CD4-positive, alpha-beta T cell treated with Interleukin-4 for 1 hour (primary cell): ENCODE measurements at places on chromosomes 2 and 18.

- DNase-seq, result no peak
Measured at GRCh38 chr2:65164426-65164891, 34.6 kb upstream of the RAB1A start.

DNA sequence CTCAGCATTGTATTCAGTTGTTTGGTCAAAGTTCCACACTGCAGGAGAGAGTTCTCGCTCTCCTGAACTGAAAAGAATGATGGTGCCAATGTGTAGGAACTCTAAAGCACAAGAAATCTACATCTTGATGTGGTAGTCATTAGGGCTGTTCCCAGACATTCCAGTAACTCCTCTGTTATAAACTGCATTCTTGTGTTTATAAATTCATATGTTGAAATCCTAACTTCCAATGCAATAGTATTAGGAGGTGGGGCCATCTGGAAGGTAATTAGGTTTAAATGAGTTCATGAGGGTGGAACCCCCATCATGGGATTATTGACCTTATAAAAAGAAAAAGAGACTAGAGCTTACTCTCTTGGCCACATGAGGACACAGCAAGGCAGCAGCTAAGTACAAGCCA, 239.6 kb downstream of the CDH20 start:
- DNase-seq, result no peak

- DNase-seq, result no peak
Measured at GRCh38 chr2:196971574-196972279, 45.2 kb upstream of the PGAP1 start.

DNA sequence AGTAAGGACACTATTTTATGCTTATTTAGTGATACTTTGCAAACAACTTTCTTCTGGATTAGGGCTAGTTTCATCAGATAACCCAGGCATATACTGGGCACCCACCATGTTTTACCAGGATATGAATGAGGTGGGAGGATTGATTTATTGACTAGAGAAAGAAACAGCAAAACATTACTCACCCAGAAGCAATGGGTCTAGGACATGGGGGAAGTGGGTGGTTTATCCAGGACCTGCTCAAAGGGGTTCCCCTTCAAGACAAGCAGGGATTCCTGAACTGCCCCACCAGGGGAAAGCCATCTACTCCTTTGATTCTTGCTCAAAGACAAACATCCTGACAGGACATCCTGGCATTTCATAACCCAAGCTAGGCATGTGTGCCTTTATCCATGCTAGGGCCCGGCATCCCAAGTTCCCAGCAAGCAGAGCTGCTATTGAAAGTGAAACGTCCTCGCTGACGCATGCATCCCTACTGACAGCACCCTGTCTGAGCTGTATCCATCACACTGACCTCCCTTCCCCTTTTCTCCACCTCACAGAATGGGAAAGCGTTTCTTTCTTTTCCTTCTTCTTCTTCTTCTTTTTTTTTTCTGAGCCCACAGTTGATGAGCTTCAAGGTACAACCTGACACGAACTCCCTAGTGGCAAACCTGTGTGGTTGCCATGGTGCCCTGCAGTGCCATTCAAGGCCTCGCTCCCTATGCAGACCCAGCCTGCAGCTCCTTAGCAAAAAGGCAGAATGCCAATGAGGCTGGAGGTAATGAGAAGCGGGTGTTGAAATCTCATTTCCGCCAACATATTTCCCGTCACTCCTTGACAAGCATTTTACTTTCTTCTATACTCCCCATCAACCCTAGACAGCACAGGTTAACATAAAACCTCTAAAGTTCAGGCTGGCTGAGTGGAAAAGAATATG, 70.5 kb downstream of the CLHC1 start:
- DNase-seq, result peak; percentile 16

GRCh38 chr18:7021994-7022840, 95.4 kb downstream of the LAMA1 start:
- DNase-seq, result no peak

DNA sequence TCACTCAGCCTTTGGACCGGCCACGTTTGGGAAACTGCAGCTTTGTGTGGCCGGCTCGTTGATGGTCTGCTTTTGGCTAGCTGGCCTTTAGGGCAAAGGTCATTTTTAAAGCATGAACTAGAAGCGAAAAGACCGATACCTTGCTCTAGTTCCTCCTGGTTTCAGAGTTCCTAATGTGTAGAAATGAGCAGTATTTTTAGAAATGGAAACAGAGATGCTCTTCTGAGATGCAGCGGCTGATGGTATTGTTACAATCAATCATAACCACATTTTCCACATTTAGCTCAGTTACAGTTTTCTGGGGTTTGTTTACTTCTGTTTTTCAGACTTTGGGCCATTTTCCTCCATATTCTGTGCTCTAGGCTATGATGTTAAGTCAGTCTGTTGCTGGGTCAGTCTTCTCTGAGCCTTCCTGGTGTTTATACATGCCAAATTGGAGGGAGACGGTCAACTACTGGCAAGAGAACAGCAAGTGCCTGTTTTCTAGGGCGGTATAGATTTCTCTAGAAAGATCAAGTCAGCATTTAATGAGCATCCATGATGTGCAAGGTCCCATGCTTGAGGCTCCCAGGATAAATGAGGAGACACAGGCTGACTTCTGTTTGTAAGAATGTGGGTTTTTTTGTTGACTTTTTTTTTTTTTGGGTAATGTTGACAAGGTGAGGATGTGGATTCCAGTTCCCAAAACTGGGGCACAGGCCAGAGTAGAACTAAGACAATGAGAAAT, 28.0 kb downstream of the RNF144A start:
- DNase-seq, result no peak

- no peak for DNase-seq
Measured at GRCh38 chr2:145060876-145061275, 541.0 kb upstream of the ZEB2 start.

DNA sequence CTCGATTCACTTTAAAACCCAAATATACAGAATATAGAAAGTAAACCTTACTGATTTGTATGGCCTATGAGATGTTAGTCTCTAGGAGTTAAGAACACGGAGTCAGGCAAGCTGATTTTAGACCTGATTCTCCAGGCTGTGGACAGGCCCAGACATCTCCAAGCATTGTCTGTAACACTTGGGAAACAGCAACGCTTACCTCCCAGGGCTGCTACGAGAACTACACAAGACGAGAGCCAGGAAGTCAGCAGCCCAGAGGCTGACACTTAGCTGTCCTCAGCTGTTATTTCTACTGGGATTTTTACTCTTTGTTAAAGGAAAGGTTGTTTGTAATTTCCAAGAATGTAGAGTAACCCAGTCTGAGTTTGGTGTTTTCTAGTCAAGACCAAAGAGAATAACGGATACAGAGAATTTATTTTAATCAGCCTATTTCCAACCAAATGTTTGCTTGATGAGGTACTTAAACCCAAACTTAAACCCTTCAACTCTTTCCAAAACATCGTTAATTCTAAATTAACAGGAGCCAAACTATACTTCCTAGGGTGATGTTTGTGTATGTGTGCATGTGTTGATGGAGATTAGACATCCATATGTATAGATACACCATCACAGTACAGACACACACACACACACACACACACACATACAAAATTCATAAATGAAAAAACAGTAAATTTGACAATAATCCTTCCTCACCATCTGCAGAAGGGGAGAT, 123.4 kb downstream of the LAMA1 start:
- no peak for DNase-seq

GRCh38 chr2:77418537-77418936, 103.6 kb downstream of the LRRTM4 start:
- DNase-seq, result no peak

DNA sequence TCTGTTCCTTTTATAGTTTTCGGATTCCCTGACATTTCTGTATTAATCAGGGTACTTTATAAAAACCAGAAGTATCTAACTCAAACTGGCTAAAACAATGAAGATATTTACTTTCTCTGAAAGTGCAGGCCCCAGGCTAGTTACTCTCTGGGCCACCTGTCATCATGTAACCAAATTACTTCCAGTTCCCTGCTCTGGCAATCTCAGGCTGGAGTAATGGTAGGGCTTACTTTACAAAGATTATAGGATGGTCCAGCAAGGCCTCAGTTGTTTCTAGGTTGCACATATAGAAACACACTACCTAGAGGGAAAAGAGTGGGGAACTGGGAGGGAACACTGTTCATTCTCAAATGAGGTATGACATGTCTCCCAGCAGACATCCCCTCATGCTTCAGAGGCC, 74.8 kb downstream of the CHST9 start:
- no peak for DNase-seq

DNA sequence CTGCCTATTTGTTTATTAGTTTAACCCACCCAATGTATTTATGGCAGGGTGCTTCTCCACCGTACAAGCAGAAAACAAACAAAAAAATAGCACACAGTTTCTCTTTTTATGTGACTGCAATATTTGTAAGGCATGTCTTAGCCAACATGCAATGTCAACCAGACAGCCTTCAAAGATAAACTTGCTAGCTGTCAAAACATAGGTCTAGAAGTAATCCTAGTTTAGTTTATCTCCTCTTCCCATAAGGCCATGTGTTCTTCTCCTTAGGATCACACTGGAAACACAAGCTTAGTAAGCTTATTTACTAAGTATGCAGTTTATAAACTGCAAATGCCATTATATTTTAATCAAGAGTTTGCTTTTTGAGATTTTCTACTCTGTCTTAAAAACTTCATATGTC, 75.6 kb downstream of the LDAH start:
- no peak for DNase-seq

- DNase-seq, result no peak
Measured at GRCh38 chr2:114542695-114543094, 100.3 kb downstream of the DPP10 start.

GRCh38 chr2:23544589-23545295, 159.8 kb downstream of the KLHL29 start:
- DNase-seq, result no peak

DNA sequence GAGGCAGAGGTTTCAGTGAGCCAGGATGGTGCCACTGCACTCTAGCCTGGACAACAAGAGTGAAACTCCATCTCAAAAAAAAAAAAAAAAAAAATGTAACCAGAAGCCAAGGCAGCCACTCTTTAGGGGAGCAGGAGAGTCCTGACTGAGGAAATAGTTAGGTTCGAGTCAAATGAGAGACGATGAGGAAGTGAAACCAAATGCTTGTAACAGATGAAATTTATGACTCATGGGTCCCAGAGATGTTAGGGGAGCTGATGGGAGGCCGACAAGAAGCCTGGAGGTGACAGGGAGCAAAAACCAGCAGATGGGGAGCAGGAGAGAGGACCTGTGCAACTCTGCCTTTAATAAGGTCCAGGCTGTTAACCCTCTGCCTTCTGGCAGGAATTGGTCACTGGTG, 756.1 kb upstream of the DDX18 start:
- no peak for DNase-seq

GRCh38 chr2:159249990-159250715, 36.4 kb downstream of the WDSUB1 start:
- peak; percentile 30 for DNase-seq

DNA sequence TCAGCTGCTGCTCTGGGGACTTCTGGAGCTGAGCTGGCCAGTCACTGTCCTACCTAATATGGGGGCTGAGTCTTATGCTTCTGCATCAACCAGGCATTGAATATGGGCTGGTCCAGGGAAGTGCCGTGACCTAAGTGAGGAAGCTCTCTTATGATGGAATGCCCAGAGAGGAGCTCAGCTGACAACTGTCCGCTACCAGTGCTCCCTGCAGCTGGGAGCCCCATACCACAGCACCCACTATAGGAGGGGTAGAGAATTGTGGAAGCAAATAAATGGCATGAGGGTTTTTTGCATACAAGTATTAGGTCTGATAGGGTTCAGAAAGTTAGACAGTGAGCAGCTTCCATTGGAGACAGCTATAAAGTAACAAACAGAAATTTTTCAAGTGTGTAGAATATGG, 4.5 kb downstream of the TIMM21 start:
- no peak for DNase-seq

DNA sequence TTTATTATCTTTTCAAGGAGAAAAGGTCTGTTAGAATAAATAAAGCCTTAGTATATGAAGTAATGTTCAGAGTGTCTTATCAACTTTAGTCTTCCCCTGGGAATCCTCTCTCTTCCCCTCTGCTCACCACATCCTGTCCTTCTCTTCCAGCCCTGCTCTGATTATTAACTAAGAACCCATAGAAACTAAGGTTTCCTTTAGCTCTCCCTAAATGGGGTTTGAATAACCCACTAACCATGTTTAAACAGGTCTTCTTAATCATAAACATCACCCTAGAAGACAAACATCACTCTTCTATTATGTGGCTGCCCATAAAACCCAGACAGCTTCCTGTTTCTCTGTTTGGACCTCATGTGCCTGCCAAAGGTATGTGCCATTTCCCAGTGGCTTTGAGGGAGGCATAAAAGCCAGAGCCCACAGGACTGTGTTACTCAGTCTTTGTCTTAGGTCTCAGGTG, 50.1 kb downstream of the SLC14A1 start:
- no peak for DNase-seq

- DNase-seq, result no peak
Measured at GRCh38 chr2:234331966-234332365, 164.9 kb downstream of the ARL4C start.

DNA sequence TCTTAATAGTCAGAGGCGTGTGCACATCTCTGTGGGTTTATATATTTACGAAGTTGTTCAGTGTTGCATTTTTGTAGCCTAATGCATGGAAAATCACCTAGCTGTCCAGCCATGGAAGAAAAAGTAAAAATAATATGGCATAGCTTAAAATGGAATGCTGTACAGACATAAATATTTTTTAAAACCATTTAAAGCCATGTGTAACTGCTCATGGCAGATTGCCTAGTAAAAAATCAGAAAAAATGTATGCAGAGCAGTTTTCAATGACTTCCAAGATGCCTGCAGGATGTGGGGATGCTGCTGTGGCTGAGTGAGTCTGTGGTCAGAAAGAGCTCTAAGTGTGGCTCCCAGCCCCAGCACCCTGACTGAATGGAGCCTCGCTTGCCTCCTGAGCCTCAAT, 64.8 kb upstream of the ALKAL2 start:
- no peak for DNase-seq

GRCh38 chr18:23835506-23835905, 146.3 kb downstream of the LAMA3 start:
- DNase-seq, result no peak

GRCh38 chr18:24683925-24684324, 223.5 kb downstream of the HRH4 start:
- no peak for DNase-seq
